Aorta (tissue), 5 donors: ENCODE measurements at places on chromosomes 2 and 18. TPM values are rescaled to one million over a fixed set of nuclear protein-coding genes. Genes with fewer than 3 reads are reported as not detected.

DNA sequence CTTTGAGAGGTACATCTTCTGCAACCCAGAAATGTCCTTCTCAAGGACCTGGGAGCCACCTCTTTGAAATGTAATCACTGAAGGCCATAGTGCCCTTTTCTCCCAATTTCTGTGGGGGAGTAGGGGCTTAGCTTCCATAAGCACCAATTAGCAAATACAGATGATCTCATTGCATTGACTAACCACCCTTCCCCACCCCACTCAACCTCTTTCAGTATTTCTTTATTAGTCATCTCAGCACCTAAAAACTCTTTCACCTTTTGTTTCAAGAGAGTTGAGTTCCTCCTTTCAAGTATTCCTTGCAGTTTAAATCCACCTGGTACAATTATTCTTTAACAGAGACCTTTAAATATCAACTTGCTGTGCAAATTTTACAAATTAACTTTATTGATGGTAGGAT lies 1011.8 kb upstream of the CDH2 start:
- DNase-seq: no peak
- no peaks in the 10 kb centered on the region for H3K27me3 ChIP-seq
- no peaks in the 10 kb centered on the region for H3K4me1 ChIP-seq

Gene VWC2L
- not detected for total RNA-seq

Gene CCDC74B
- total RNA-seq: 2.6 TPM

- no peak overlapping the region for H3K27ac ChIP-seq
- H3K36me3 ChIP-seq: no peaks in the 10 kb centered on the region
- no peak overlapping the region for H3K4me3 ChIP-seq
- H3K27me3 ChIP-seq: no peaks in the 10 kb centered on the region
- no peaks in the 10 kb centered on the region for H3K4me1 ChIP-seq
These were observed 13.9 kb upstream of the DSC1 start for GRCh38 chr18:31176531-31176930.

DNA sequence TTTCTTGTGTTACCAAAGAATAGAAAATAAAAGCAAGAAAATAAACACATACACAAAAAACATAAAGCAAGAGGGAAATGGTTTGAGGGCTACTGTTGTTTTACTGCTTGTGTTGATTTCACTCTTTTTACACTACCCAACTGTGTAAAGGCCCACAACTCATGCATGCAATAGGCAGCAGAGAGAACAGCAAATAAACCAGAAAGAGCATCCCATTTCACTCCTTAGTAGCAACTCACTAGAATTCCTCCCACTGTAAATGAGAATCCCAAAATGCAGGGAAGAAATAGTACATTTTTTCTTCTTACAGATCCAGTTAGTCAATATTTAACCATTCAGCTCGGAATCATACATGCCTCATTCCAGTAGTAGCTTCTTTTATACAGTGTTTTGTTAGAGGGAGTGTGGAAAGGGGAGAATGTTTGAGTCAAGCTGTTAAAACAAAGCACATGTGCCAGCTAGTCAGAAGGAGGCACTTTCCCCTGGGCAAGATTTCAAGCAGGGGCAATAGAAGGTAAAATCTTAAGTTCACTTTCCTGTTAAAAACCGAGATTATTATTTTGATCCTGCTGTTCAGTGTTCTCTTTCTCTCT lies 147.2 kb upstream of the FAM98A start:
- H3K27me3 ChIP-seq: no peaks in the 10 kb centered on the region
- DNase-seq: no peak
- H3K27ac ChIP-seq: no peak overlapping the region
- peaks cover 1% of the 10 kb centered on the region for H3K4me1 ChIP-seq
- H3K36me3 ChIP-seq: no peaks in the 10 kb centered on the region
